ENCODE measurements at places on chromosomes 3 and 15. TPM values are rescaled to one million over a fixed set of nuclear protein-coding genes. Genes with fewer than 3 reads are reported as not detected.

LRRC2 gene
- total RNA-seq, result 6.4 TPM

TRH gene
- not detected for total RNA-seq

GPR87 gene
- total RNA-seq, result not detected

DPPA2 gene
- total RNA-seq, result 12.6 TPM

All from H1 (cell line).